CD8-positive, alpha-beta memory T cell (primary cell): ENCODE measurements at places on chromosomes 6 and 20.

DNA sequence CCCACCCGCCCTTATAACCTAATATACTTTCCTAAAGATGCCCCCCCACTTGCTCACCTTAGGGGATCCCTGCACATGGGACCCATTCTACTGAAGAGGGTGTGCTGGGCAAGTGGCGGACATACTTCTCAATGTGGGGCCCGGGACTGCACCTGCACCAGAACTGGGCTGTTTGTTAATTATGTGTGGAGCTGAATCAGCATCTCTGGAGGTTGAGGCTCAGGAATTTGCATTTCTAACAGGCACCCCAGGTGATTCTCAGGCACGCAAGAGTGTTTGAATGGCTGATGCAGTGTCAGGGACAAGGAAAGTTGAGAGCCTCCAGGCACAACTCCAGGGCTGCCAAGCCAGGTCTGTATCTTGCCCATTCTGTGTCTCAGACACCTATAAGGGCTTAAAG is 8.9 kb upstream of the PTPRT start:
- no peaks in the 10 kb centered on the region for H3K27me3 ChIP-seq
- no peaks in the 10 kb centered on the region for H3K36me3 ChIP-seq

GRCh38 chr20:43771503-43772190 is 44.8 kb upstream of the GTSF1L start:
- no peaks in the 10 kb centered on the region for H3K4me1 ChIP-seq
- H3K4me3 ChIP-seq: no peak overlapping the region
- no peak for DNase-seq

GRCh38 chr6:131787766-131788712 is 19.8 kb upstream of the ENPP1 start:
- DNase-seq: no peak
- H3K36me3 ChIP-seq: no peaks in the 10 kb centered on the region
- H3K4me1 ChIP-seq: no peaks in the 10 kb centered on the region
- H3K27ac ChIP-seq: no peak overlapping the region

GRCh38 chr20:53873230-53873604 is 197.2 kb downstream of the BCAS1 start:
- H3K27ac ChIP-seq: peak overlapping the region; percentile 62
- peaks cover 51% of the 10 kb centered on the region for H3K4me1 ChIP-seq
